ENCODE measurements at places on chromosomes 16 and 17.

GRCh38 chr16:86578611-86579267 is 390 bp downstream of the FOXL1 start:
- DNase-seq: no peak

GRCh38 chr17:38508954-38509771 is 80.9 kb downstream of the ARHGAP23 start:
- DNase-seq: peak; percentile 82

DNA sequence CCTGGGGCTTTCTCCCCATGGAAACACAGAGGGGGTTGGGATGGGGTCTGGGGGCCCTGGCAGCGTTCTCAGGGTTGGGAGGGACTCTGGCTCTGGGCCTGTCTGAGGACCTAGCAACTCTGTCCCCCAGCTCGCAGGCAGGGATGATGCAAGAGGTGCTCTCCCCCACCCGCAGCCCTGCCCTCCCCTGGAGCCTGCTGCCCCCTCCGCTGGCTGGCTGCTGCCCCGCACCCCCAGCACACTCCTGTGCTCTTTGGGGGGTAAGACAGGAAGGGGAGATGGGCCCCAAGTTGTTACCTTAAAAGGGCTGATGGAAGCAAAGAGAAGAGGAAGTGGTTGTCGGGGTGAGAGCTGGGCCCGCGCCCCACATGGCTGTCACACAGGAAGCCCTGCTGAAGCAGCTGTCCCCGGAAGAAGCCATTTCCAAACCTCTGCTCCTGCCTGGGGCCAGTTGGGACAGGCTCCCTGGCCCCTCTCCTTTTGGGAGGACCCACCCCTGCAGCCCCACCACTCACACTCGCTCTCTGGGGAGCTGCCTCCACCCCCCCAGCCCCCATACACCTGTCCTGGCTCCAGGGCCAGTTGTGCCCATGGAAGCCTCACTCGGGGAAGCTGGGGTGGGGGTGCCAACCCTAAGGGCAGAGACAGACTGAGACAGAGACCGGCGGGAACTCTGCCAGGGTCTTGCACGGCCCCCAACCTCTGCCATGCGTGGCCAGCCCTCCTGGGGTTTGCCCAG is 2.5 kb downstream of the CORO1A start:
- peak; percentile 92 for DNase-seq

DNA sequence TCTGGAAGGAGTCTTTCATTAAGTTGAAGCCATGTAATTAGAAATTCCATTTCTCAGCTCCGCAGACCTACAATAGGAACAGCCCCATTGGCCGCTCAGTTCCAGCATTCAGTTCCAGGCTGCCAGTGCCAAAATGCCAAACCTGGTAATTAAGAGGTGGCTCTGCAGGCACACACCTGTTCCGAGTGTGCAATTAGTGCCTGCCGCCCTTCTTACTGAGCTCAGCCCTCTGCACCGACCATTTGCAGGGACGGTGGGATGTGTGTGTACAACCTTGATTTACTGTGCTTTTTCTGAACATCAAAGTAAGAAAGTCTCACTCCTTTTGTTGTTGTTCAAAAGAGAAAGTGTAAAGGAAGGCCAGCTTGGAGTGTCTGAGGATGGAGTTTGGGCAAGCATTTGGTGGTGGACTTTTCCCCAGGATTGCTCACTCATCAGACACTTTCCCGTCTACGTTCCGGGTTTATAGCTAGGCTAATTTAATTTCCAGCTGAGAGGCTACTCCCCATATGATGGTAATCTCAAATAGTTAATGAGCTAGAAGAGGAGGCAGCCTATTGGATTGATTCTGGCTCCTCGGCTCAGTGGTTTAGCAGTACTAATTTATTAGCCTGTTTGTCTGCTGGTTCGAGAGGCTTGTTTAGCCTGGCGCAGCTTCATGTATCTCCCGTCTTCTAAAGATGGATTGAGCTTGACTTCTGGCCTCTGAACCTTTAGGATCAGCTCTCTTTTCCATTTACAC is 20.0 kb downstream of the HS3ST3B1 start:
- DNase-seq: no peak

GRCh38 chr16:21708533-21709115 is 44.9 kb downstream of the OTOA start:
- DNase-seq: peak; percentile 89

GRCh38 chr17:28950017-28950751 is 1.1 kb downstream of the PHF12 start:
- peak; percentile 74 for DNase-seq

DNA sequence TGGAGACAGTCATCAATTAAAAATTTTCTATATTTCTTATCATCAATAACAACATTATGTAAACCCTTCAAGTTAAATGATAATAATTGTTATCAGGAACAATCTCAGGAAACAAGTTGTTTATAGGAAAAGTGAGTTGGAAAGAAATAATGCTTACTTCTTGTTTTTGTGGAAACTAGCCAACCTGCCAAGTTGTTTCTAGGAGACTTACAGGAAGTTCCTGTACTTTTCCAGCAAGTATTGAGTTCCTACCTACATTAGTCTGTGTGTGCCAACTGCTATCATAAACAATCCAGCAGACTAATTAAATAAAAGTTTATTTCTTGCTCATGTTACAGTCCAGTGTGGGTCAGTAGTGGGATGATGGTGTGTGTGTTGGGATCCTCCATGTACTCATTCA is 1.6 kb upstream of the CCL14 start:
- DNase-seq: no peak

- DNase-seq: peak; percentile 40
Measured at GRCh38 chr17:58330538-58330996, 2.0 kb upstream of the TSPOAP1 start.

- peak; percentile 67 for DNase-seq
Measured at GRCh38 chr16:56262148-56262547, 70.9 kb downstream of the GNAO1 start.
